ENCODE measurements at places on chromosomes 11 and 22.

- no peak for DNase-seq
Measured at GRCh38 chr11:85115798-85116197, 511.3 kb downstream of the DLG2 start.

DNA sequence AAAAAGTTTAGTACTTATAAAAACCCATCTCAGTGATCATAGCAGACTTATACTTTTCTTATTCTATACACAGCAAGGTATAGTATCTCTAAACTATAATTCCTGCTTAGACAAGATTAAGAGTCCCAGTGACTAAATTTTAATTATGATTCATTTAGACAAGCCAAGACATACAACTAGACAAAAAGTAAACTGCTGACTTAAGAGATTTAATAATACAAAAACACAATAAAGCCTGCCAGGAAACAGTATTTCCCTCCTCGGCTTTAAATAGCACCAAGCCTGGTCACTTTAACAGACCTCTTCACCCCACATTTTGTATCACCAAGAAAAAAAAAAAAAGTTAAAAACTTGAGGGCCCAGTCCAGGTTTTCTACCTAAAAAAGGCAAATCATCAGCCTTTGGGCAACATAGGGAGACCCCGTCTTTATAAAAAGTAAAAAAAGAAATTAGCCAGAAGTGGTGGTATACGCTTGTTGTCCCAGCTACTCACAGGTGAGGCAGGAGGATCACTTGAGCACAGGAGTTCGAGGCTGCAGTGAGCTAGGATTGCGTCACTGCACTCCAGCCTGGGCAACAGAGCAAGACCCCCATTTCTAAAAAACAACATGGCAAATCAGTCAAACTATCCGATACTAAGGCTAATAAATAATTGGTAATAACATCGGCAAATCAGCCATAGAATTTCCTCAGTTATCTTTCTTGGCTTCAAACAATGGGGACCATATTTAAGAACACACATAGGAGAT lies 53.8 kb downstream of the SIK3 start:
- no peak for DNase-seq

- DNase-seq: no peak
Measured at GRCh38 chr11:62295504-62295903, 3.4 kb downstream of the SCGB1D4 start.

DNA sequence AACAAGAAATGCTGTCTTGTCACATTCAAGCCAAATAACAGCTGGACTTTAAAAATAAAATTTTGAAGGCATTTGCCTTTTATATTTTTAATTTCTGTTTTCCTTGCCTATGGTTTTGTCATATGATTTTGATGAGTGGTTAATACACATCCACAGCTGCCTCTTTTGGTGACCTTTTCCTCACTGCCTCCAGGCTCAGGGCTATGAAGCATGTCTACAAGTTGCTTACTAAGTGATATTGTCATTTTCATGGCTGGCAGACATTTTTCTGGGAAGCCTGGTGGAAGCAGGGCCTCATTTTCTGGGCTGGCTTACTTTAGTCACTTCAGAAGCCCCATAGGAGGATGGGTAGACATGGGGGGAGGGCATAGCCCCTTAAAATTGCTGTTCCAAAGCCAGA lies 344.9 kb downstream of the SOX6 start:
- DNase-seq: no peak

- no peak for DNase-seq
Measured at GRCh38 chr11:75949023-75949672, 134.1 kb downstream of the UVRAG start.

- DNase-seq: no peak
Measured at GRCh38 chr22:27438271-27438980, 363.1 kb downstream of the MN1 start.

- no peak for DNase-seq
Measured at GRCh38 chr22:19636696-19637407, 77.5 kb upstream of the SEPTIN5 start.

GRCh38 chr11:58582437-58582836 lies 3.6 kb downstream of the ZFP91 start:
- no peak for DNase-seq
